ENCODE measurements at places on chromosomes 16 and 17.

DNA sequence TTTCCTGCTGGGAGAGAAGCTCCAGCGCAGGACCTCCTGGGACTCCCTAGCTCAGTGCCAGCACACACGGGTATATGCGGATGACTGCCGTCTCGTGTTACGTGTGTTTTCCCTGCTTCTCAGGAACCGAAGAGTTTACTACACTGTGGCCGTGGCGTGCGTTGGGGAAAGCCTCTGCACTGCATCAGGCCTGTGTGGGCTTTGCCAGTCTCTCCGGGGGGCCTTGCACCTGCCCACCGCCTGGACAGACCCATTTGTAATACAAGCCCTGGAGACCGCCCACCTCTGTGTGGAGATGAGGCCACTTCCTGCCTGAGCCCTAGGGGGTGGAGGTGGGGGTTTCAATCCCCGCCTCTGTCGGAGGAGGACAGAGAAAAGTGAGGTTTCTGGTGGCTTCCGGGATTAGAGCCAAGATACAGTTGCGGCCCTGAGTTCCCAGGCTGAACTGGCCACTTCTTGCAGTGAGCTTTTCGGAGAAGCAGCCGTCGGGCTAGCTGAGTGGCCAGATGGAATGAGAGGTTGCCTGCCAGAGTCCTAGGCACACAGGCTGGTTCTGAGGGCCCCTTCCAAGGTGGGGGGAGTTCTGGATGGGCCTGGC is 43.4 kb upstream of the GSE1 start:
- DNase-seq = peak; percentile 93

- no peak for DNase-seq
Observed at GRCh38 chr16:22634954-22635353, 124.3 kb downstream of the NPIPB5 start.

- peak; percentile 50 for DNase-seq
Observed at GRCh38 chr16:27795992-27796614, 246.2 kb downstream of the KATNIP start.

DNA sequence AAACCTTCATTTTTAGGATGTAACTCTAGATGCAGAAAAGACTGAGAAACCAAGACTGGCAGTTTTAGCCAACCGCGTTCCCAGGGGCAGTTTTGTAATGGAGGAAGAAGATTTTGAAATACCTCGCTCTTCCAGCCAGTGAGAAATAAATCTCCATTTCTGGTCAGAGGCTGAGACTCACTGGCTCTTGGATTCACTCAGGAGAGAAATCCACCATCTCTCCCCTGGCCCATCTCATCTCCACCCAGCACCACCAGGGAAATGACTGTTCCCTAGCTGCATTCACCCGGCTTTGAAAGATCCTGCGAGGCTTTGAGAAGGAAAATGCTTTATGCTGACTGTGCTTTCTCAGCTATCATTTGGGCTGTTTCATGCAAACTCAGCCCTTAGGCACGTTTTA is 185.2 kb downstream of the SOX9 start:
- no peak for DNase-seq

DNA sequence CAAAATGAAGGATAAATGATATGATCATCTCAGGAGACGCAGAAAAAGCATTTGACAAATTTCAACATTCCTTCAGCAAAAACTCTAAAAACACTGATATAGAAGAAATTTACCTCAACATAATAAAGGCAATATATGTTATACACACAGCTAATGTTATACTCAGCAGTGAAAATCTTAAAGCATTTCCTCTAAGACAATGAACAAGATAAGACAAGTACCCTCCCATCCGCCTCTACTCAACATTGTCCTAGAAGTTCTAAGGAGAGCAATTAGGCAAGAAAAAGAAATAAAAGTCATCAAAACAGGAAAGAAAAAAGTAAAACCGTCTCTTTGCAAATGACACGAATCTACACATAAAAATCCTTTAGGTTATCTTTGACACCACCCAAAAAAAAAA is 1432.8 kb downstream of the CDH11 start:
- no peak for DNase-seq

DNA sequence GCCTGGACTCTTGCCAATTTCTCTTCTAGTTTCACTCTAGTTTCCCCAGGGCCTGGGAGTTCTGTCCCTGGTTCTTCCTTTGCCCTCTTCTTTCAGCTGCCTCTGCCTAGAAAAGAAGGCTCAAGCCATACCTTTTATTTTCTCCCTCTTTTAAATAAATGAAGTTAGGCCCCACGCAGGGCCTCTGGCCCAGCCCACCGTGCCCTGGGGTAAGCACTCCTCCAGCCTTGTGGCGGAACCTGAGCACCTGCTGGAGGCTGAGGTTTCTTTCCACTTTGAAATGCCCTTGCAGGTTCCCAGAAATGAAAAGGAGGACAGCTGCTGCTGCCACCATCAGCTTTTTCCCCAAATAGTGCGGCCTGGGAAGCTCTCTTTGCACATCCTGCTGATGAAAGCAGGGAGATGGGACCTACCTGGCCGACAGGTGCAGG is 139.4 kb downstream of the CCDC182 start:
- DNase-seq = no peak

DNA sequence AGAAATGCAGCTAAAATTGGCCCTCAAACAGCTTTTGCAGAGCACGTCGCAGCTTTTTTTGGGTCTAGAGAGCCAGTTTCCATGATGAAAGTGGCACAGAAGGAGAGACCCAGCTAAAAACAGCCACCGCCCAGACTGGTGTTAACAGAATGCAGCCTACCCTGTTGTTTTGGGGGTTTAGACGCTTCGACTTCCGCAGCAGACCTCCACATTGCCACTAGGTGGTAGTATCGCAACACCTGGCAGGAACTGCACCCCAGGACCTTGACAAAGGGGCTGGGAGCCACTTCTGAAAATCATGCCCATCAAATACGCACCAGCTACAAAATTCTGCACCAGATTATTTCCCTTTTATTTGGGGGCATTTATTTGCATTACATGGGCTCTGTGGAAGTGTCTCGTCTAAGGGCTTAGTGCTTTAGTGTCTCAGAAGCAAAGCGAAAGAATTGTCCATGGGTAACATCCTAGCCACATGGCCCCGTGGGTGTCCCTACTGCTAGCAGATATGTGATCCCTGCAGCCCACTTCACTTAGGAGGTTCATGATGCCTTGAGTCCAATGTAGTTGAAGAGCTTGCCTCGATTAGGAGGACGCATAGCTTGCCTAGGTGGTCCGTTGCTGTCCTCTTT is 167.1 kb downstream of the HAPSTR1 start:
- no peak for DNase-seq

- DNase-seq = no peak
Observed at GRCh38 chr17:16439303-16439791, 24.0 kb downstream of the TRPV2 start.

GRCh38 chr16:74740795-74741304 is 33.8 kb downstream of the FA2H start:
- no peak for DNase-seq

DNA sequence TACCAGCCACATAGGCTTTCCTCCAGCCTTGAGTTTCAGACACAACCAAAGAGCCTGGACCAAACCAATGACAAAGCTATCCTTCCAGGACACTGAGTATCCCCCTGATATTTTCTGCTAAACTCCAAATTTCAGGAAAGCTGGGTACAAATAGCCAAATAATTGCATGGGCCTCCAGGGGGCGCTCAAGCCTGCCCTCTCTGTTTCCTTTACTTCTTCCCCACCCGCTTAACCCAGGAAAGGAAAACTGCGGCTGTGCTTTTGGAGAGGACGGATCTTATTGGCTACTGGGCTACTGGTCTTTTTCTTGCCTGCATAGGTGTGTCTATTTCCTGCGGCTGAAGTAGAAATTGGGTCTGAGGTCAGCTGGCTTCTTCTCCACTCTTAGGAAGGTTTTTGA is 30.1 kb downstream of the GNGT2 start:
- peak; percentile 25 for DNase-seq

DNA sequence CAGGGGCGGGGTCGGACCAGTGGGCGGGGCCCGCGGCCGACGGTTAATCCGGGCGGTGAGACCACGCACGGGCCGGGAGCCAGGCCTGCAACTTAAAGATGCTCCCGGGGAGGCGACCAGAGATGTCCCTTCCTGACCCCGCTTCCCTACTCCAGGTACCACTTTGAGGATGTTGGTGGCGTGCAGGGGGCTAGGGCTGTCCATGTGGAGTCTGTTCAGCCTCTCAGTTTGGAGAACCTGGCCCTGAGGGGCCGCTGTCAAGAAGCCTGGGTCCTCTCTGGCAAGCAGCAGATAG is 580 bp downstream of the RANGRF start:
- DNase-seq = no peak

DNA sequence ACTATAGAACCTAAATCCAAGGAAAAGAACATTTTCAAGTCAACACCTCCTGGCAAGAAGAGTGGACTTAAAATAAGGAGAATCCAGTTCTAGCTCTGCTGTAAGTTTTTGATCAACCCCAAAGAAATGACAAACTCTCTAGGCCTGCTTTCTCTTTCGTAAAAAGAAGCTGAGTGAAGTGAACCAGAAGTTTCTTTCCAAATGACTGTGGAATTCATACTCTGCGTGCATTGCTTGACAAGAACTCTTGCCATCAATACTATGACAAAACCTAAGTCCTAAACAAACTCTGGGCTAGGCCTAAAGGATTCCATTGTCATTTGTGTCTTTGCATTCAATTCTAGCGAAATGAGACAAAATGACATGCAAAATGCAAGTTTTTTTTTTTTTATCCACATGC is 187.5 kb upstream of the SOX9 start:
- DNase-seq = no peak

GRCh38 chr17:13888056-13888609 is 181.2 kb upstream of the COX10 start:
- no peak for DNase-seq

DNA sequence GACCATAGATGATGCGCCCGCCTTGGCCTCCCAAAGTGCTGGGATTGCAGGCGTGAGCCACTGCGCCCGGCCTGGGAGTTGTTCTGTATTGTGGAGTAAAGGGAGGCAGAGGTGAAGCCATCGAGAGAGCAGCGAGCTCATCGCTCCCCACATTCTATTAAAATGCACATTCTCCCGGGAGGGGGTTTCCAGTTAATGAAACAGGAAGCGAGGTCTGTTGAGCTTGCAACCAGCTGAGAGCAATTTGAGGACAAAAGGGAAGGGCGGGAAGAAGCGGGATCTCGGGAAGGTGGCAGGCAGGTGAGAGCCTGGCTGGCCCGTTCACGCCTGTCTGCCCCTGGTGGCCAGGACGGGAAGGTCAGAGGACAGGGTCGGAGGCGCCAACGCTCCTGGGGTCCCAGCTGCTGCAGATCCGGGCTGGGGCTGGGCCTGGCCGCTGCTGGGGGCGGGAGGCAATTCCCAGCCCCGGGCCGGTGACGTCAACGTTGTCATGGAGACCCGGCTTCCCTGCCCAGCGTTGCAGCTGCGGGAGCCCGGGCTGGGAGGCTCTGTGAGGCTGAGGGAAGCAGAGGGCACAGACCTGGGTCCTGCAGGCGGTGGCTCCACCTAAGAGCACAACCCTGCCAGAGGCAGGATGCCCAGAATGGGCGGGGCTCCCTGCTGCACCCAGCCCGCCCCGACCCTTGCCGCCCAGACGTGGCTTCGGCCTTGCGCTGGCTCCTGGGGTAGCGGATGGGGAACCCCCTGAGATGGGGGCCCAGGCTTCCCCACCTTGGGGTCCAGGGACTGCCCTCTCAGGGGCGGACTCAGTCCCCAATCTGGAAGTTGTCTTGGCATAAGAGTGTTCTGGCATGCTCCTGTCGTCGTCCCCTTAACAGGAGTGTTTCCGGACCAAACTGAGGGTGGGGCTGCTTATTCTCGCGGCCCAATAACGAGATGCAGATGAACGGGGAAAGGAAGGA is 48.7 kb upstream of the PLCG2 start:
- DNase-seq = peak; percentile 91

GRCh38 chr16:84186685-84187437 is at the start of gene TAF1C:
TSS of gene TAF1C (minus strand) at chr16:84187057. CDS start at chr16:84184988, 2,069 bp downstream.
- DNase-seq = peak; percentile 89

GRCh38 chr17:57577751-57578607 is 167.1 kb downstream of the CCDC182 start:
- peak; percentile 67 for DNase-seq

Data from NCI-H345 (cell line).